ENCODE measurements at places on chromosomes 2 and 18.

- DNase-seq, result no peak
Measured at GRCh38 chr2:211216221-211216620, 659.8 kb downstream of the CPS1 start.

DNA sequence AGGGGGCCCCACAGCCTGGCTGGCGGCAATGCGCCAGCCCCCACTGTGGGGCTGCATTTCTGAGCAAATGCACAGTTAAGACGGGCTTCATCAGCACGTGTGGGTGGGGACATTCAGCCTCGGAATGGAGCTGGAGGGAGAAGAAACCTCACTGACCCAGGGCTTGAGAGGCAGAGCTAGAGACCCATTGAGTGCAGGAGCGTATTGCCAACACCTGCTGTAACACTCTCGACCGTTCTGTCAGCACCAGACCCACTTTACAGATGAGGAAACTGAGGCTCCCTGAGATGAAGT lies 200.9 kb upstream of the RAB6C start:
- DNase-seq, result no peak

- no peak for DNase-seq
Measured at GRCh38 chr2:136210822-136211221, 92.9 kb upstream of the CXCR4 start.

GRCh38 chr2:29056452-29056851 lies 17.9 kb downstream of the PCARE start:
- no peak for DNase-seq

DNA sequence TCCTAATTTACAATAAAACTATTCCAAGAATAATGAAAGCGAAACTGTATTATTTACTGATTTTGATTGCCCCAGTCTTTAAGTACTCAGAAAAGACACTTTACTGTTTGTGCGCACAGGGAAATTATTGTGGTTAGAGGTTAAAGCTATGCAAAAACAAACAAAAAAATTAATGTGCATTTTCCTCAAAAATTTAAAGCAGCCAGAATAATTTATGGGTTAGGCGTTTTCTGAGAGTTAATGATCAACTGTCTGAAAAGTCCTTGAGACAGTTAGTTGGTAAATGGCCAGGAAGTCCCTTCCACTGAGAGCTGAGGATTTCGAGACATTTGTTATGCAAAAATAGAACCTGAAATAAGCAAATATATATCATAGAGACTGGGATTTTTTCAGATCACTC lies 143.3 kb downstream of the IRS1 start:
- DNase-seq, result no peak

DNA sequence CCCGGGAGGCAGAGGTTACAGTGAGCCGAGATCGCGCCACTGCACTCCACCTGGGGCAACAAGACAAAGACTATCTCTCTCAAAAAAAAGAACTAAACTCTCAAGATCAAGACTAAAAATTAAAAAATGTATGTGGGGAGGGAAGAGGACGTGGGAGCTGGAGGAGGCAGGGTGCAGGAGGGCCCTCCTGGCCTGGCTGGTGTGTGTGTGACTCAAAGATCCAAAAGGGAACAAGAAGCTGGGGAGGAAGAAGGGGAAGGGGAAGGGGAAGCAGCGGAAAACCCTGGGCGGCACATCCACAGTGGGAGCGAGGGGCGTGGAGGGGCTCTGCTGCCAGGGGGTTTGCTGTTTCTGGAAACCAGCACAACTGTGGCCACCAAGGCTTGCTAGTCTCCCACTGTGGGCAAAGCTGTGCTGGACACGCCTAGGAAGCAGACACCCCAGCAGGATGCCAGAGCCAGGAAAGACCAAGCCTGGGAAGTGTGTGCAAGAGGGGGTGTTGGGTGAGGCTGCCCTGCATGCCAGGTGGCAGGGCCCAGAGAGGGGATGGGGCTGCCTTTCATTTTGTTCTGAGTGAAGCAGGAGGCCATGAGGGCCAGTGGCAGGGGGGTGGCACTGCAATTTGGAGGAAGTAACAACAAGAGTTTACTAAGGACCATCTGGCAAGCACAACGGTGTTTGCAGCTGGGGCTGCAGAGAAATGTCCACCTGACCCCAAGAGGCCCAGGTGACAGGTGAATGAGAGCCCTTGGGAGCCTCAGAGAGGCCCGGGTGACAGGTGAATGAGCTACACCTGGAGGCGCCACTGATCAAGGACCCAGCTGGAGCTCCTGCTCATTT lies 44.5 kb downstream of the ANO7 start:
- DNase-seq, result no peak

DNA sequence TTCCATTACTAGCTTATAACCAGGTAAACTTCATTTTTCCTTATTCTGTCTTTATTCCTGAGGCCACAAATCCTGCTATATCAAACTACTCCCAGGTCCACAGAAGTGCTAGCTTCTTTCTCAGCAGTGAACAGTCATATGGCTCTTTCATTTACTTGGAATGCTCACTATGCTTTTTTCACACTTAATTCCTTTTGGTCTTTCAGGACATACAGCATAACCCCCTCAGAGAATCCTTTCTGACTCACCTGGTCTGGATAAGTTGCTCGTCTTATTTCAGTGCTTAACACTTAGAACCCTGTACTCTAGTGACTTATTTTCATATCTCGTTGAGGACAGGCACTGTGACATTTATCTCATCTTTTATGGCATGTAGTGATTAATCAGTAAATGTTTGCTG lies 325.0 kb upstream of the UBE2E3 start:
- DNase-seq, result no peak

DNA sequence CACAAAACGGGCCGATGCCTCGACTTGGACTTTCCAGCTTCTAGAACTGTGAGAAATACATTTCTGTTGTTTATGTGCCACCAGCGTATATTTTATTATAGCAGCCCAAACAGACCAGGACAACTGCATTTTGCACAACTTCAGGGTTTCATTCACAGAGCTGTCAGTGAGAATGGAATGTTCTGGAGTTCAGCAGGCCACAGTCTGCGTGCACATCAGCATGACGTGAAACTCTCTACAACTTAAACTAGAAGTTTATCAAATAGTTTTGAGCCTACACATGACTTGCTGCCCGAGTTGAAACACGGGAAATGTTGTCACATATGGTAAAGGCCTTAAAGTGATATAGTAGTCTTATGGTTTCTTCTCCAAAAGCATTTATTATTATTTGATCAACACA lies 3.9 kb upstream of the TRIB2 start:
- no peak for DNase-seq

- no peak for DNase-seq
Measured at GRCh38 chr2:167692936-167693335, 554.5 kb downstream of the STK39 start.

- no peak for DNase-seq
Measured at GRCh38 chr18:61169386-61169785, 163.8 kb upstream of the CDH20 start.

DNA sequence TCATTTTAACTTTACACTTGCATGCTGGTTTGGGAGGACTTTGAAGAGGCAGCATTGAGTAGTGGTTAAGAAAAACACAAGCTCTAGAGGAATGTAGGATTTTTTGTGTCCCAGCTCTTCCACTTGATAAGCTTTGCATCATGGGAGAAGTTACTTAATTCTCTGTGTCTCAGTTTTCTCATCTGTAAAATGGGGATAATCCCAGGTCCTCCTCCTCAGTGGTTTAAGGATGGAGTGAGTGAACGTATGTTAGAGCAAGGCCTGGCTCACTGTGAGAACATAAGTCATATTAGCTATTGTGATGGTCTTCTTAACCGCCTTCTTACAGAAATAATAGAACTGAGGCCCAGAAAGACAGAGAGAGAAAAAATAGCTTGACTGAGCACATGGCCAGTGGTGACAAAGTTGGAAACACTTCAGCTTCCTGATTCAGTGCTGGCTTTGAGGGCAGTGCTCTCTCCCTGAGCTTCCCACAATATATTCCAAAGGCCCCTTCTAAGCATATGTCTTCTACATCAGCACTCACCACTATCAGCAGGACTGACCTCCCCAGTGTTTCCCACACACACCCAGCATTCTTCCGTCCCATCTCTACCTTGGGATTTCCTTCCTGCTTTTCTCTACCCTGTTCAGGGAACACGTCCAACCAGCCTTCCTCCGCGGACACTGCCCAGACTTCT lies 214.9 kb upstream of the TNP1 start:
- DNase-seq, result no peak
